ENCODE measurements at places on chromosomes 2 and 18.

DNA sequence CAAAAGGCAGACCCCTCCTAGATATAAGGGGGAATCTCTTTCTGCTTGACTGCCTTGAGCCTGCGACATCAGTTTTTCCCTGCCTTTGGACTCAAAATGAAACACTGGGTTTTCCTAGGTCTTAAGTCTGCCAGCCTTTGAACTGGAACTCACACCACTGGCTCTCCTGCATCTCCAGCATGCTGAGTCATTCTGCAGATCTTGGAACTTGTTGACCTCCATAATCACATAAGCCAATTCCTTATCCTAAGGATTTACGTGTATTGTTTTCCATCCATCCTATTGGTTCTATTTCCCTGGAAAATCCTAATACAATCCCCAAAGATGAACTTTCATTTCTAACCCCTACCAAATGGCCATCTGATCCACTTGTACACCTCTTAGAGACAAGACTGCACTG, 88.0 kb downstream of the AFF3 start:
- no peak for DNase-seq

GRCh38 chr2:40511661-40512213, 59.8 kb upstream of the SLC8A1 start:
- DNase-seq: no peak

DNA sequence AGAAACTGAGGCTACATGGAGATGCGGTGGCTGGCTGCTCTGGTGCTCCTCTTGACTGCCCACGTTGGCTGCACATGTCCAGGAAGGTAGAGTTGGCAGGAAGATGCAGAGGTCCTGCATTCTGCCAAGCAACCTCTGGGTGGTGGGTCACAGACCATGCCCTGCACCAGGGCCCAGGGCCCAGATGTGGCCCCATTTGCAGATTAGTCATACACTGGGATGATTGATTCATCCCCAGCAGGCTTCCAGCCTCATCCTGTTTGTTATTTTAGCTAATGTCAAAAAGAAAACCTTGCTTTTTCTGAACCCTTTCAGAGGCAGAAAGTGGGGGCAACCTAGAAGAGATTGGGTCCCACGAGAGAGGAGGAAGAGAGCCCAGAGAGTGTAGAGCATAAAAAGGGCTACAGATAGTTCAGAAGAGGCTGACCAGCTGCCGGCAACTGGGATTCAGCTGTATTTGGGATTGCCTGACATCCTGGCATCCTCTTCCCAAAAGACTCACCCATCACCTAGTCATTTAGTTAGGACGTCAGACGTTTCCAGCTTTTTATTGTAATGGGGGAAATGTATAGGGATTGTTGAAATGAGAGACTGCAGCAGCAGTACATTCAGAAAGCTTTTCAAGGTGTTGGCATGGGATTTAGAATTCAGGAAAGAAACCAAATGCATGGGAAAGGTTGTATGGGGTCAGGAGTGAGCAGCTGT, 101.9 kb downstream of the CTIF start:
- DNase-seq: no peak

- DNase-seq: no peak
Observed at GRCh38 chr2:71880846-71881610, 266.6 kb downstream of the CYP26B1 start.

Measured in NCI-H187 treated with DMSO at 0.1 percent for 48 hours (cell line).